ENCODE measurements at places on chromosomes 6 and 20.

- H3K4me1 ChIP-seq, result peaks cover 16% of the 10 kb centered on the region
- H3K4me3 ChIP-seq, result no peak overlapping the region
- peaks cover 17% of the 10 kb centered on the region for H3K36me3 ChIP-seq
- DNase-seq, result no peak
- H3K27ac ChIP-seq, result peak overlapping the region; percentile 77
Observed at GRCh38 chr6:13289789-13290318, 38.5 kb downstream of the TBC1D7 start.

DNA sequence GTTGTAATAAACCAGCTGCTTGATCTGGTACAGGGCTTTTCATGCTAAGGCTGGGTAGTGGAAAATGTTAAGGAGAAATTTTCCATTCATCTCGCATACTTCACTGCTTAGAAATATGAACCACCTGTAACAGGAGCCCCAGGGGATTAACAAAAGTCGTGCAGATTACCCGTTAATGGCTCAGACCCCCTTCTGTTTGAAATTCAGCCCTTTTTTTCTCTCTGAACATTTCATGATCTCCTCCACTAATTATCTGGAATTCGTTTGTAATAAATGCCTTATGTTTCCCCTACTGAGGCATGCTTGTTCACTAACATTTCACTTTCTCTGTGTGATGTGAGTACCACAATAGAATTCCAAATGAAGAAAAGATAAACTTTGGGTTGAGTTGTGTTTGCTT lies 336.4 kb upstream of the HSF2 start:
- no peak for DNase-seq
- H3K27me3 ChIP-seq, result no peaks in the 10 kb centered on the region

- peaks cover 4% of the 10 kb centered on the region for H3K4me1 ChIP-seq
- DNase-seq, result no peak
- no peak overlapping the region for H3K4me3 ChIP-seq
- no peaks in the 10 kb centered on the region for H3K27me3 ChIP-seq
Observed at GRCh38 chr6:131215219-131215618, 80.0 kb downstream of the AKAP7 start.

- no peak overlapping the region for H3K27ac ChIP-seq
- no peaks in the 10 kb centered on the region for H3K27me3 ChIP-seq
- H3K4me3 ChIP-seq, result no peak overlapping the region
- H3K4me1 ChIP-seq, result no peaks in the 10 kb centered on the region
- no peaks in the 10 kb centered on the region for H3K36me3 ChIP-seq
- peak; percentile 98 for DNase-seq
Observed at GRCh38 chr20:17873410-17874270, 95.0 kb downstream of the SNX5 start.

DNA sequence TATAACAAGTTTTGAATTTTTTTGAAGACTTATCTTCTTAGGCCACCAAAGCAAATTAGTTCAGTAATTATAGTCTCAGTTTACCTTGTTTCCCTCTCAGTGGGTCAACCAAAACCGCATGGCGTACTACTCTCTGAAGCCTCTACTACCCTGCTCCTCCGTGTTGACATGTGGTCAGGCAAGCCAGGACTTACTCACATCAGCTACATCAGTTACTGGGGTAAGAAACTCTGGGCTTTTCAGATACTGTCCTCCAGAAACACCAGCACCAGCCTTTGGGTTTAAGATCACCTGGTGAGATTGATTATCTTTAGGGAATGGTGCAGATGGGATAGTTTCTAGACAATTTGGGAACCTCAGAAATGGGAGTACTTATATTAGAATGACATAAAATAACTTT lies 55.1 kb downstream of the KCNQ5 start:
- no peaks in the 10 kb centered on the region for H3K27me3 ChIP-seq
- no peaks in the 10 kb centered on the region for H3K36me3 ChIP-seq
- peak overlapping the region; percentile 14 for H3K27ac ChIP-seq
- DNase-seq, result no peak
- no peak overlapping the region for H3K4me3 ChIP-seq

DNA sequence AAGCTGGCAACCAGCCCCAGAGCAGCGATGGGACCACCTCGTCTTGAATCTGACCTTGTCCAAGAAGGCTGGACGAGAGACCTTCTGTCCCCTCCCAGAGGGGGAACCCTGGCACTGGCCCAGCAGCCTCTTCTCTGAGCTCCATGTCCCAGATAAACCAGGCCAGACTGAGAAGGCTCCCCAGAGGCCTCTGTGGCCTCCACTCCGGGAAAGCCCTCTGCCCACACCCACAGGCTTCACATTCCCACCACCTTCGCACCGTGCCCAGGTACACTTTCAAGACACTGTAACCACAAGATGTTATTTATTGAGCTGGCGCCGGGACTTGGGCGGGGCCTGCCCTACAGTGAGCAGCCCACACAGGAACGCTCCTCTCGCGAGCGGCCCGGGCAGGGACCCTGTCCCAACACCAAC lies 33.2 kb downstream of the ADA start:
- no peak overlapping the region for H3K27ac ChIP-seq
- no peaks in the 10 kb centered on the region for H3K27me3 ChIP-seq
- DNase-seq, result no peak

- no peaks in the 10 kb centered on the region for H3K36me3 ChIP-seq
- H3K4me3 ChIP-seq, result no peak overlapping the region
- no peak for DNase-seq
- H3K27me3 ChIP-seq, result no peaks in the 10 kb centered on the region
- no peak overlapping the region for H3K27ac ChIP-seq
- no peaks in the 10 kb centered on the region for H3K4me1 ChIP-seq
Observed at GRCh38 chr20:10954137-10954840, 280.5 kb upstream of the JAG1 start.

DNA sequence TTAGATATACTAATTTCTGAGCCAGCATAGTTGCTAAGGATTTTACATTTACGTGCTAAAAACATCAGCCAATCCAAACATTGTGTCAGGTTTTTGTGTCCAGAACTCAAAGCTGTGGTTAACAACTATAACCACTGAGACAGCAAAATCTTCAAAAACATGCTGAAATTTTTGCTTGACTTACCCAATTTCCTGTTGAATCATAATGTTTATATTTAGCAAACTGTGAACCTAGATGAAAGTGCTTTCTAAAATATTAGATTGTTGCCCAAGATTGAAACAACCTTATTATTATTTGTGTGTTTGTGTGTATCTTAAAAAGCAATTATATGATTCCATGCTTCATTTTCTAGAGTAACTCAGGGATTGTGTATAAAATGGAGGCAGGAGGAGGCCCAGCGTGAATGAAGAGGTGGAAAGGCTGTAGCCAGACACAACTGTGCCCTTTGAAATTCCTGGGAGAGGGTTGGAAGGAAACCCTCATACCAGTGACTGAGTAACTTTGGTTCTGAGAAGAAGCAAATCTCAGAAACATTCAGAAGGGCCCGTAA lies 48.0 kb downstream of the ARMC2 start:
- H3K27ac ChIP-seq, result no peak overlapping the region
- DNase-seq, result peak; percentile 94
- H3K4me1 ChIP-seq, result no peaks in the 10 kb centered on the region
- no peak overlapping the region for H3K4me3 ChIP-seq

Data from cardiac muscle cell (in vitro differentiated cells and primary cell).